ENCODE measurements at places on chromosomes 4 and X.
A peak's percentile ranks its signal among the peaks of the same experiment; 100 is the strongest.

- no peak for DNase-seq
Measured at GRCh38 chr4:113607998-113608397, 153.5 kb downstream of the CAMK2D start.

- no peak for DNase-seq
Measured at GRCh38 chr4:46894826-46895225, 14.2 kb downstream of the COX7B2 start.

DNA sequence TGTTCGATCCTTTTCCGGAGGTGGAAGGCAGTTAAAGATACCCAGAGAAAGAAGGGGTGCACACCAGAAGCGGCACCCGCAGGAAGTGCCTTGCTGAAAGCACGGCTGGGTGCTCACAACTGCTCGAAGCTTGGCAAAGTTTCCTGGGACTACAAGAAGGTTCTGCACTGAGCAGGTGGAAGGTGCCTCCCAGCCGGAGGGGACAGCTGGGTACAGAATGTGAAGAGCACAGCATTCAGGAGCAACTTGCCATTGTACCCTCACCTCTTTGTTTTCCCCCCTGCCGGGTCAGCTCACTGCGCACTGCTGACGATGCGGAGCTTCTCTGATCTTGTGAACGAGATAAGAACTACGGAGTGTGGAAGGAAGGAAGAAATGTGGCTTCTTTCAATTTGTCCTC is 289.2 kb downstream of the FBXW7 start:
- no peak for DNase-seq

DNA sequence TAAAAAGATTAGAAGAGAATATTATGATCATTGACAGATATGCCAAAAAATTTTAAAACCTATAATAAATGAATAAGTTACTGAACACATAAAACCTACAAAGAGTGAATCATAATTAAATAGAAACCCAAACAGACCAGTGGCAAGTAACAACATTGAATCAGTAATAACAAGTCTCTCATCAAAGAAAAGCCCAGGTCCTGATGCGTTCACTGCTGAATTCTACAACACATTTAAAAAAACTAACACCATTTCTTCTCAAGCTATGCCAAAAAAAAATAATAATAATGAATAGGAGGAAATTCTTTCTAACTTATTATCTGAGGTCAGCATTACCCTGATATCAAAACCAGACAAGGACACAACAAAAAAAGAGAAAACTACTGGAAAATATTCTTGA is 30.6 kb downstream of the ACTRT1 start:
- DNase-seq: no peak

DNA sequence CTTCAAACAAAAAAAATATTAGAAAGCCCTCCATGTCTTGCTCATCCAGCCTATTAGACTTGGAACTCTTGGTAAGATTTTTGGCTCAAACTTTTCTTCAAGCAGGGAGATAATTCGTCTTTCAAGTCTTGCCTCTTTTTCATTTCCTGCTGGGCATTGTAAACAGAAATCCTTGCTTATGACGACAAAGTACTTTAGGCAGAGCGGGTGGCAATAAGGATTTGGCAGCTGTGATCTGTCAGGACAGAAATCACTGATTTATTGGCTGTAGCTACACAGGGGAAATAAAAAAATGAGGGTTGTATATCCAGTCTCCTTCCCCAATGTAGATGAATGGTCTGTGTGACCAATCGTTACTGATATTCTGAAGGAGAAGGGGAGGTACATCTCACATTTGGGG is 121.6 kb downstream of the SLC4A4 start:
- no peak for DNase-seq

- no peak for DNase-seq
Measured at GRCh38 chrX:82742351-82742750, 765.7 kb upstream of the POU3F4 start.

DNA sequence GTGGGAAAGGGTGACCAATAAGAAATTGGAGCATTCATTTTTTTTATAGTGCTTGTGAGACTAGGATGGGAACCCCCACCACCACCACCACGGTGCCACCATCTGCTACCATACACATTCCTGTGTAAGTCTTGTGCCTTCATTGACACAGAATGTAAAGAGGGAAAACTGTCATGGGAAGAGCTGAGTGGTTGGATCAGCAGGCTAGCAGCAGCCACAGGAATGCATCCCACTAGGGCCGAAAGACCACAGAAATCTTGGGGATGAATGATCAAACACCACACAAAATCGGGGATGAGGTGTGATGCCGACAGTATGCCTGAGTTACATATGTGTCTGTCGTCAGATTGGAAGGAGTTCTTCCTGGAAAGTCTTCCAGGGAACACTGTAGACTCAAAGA is 69.2 kb downstream of the SRPX start:
- no peak for DNase-seq

GRCh38 chr4:186628058-186628711 is 72.8 kb upstream of the MTNR1A start:
- no peak for DNase-seq

- no peak for DNase-seq
Measured at GRCh38 chrX:10930151-10930550, 181.0 kb upstream of the HCCS start.

GRCh38 chr4:173121076-173121561 is 47.5 kb upstream of the GALNT7 start:
- DNase-seq: no peak

DNA sequence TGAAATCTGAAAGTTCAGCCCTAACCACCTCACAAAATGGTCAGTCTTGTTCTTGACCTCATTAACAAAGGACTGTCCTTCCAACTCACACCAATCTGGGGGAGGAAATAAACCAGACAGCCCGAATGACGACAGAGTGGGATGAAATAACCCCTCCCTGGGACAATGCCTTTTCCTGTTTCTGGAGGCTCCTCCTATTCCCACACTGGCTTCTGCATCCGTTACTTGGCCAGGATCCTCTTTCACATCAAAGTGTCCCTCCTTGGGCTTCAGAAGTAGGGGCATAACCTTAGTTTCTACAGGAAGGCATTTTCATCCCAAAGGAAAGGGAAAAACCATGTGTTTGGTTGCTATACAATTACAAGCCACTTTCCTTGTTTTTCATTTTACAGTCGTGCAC is 59.8 kb upstream of the RPL34 start:
- DNase-seq: peak; percentile 31

DNA sequence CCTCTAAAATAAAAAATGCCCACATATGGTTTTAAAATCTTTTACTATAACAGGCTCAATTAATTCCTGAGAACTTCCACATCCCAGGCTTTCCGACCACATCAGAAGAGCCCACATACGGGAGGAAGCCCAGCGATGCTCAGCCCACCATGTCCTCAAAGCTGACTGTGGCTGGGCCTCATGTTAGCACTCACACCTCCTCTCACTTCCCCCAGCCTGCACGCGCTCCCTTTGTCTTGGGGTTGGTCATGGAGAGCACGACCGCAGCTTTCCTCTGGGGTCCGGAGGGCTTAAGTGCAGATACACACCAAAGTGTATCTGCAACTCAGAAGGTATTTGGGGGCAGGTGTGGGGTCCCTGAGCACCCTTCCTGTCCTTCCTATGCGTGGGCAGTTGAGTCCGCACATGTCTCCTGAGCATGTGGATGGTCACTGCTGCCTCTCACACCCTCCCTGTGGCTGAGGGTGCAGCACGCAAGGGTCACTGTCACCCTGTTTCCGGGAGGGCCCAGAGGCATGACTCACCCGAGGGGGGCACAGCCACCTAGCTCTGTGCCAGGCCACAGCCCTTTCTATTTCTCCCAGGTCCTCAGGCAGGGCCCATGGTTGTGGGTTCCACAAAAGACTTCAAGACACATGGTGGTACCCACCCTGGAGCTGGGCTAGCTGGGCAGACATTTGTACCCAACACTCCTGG is 21.2 kb downstream of the WDR1 start:
- DNase-seq: no peak

DNA sequence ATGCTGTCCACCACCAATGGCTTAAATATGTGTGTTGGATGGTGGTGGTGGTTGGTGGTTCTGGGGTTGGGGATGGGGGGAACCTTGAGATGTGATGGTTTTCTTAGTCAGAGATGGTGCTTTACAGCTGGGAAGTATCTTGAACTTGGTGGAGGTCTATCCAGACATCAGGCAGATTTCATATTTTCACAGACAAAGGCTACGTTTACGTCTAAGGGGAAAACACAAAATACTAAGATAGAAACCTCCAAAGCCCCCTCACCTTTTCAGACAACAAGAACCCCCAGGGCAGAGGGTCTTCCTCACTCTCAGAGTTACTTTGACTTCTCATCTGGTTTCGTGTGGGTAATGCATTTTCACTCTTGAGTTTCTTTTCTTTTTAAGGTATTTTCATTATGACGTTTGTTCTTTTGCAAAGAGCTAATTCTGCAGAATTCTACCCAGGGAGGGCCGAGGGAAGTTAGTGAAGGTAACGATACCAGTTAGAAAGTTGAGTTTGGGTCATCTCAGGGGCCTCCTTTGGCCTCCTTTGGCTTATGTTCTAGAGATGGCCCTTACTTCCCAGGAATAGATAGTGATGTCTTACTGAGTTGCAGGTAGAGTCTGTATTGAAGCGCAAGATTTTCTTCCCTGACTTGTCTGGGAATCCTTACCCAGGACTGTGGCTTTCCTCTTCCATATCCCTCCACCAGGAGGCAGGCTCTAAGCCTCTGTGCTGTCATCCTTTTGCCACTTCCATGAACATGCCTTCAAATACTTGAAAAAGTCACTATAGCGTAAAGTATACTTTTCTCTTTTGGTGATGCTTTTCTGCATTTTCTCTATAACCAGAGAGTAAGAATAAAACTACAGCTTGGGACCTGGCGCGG is 31.9 kb downstream of the RHOH start:
- no peak for DNase-seq

DNA sequence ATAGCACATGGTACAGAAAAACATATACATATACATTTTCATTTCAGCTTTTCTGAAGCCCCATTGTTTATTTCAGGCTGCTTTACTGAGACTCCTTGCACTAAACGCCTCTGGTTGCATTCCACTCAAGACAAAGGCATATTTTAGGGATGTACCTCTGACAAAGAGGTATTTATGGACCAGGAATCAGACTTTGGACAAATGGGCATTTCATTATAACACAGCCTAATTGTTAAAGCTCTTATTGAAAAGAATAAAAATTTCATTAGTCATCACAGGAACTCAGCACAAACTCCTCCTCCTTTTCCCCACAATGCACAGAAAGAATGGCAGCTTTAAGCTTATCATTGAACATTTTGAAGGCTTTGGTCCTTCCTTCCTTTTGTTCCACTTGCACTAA is 62.9 kb upstream of the UGT8 start:
- DNase-seq: no peak

DNA sequence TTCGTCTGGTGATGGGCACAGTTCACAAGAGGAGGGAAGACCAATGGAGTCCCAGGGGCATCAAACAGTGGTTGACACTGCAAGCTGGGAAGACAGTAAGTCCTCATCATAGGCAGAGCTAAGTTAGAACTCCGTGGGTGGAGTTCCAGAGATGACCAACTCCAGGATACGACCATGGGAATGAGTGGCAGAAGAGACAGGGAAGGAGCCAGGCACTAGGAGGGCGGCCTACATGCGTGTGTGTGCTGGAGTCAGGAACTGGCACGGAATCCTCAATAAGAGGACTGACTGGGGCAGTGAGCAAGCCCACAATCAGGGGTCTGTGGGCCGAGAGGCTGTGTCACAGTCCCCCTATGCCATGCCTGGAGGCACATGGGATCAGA is 30.4 kb upstream of the IRAK1 start:
- DNase-seq: no peak

DNA sequence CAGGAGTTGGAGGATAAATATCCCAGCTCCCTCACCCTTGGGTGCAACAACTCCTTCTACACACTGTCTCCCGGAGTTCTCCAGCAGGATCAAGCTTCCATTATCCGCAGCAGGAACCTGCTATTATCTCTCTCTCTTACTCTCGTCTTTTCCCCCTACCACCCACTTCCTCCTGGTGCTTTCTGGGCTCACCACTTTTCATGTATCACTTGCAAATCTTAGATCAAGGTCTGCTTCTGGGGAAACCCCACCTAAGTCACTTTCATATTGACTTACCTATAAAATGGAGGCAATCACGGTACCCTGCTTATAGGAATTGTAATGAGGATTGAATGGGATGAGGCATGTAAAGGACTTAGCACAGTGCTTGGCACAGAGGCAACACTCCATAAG is 589.5 kb downstream of the BCOR start:
- no peak for DNase-seq

Measured in left renal cortex interstitium (tissue), 4 donors.